ENCODE measurements at places on chromosomes 1 and 21.

DNA sequence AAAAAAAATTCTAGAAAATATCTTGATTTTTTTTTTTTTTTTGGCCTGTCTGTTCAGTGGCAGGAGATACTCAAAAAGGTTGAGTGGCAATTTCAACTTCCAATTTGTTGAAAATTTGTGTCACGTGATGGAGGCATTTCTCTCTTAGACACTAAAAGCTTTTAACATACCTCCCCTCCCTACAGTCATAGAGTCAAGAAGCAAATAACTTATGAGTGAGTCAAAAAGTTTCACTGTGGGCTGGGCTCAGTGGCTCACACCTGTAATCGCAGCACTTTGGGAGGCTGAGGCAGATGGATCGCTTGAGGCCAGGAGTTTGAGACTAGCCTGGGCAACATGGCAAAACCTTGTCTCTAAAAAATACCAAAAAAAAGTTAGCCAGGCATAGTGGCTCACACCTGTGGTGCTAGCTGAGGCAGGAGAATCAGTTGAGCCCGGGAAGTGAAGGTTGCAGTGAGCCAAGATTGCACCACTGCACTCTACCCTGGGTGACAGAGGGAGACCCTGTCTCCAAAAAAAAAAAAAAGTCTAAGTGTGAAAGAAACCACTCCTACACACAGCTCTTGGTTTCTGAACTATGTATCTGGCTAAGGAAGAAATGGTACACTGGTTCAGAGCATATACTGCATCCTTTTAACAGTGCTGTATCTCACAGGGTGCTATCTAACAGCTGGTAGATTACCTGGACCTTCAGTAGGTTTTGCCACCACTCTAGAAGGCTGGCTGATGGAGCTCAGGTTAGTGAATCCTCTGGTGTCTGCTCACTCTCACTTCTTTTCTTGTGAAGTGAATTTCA lies 11.6 kb upstream of the BSDC1 start:
- H3K27me3 ChIP-seq, result no peaks in the 10 kb centered on the region
- DNase-seq, result no peak
- H3K4me3 ChIP-seq, result no peak overlapping the region
- peaks cover 12% of the 10 kb centered on the region for H3K4me1 ChIP-seq

- no peak overlapping the region for H3K4me3 ChIP-seq
- no peak overlapping the region for H3K27ac ChIP-seq
- H3K27me3 ChIP-seq, result no peaks in the 10 kb centered on the region
- no peak for DNase-seq
- no peaks in the 10 kb centered on the region for H3K36me3 ChIP-seq
- peaks cover 23% of the 10 kb centered on the region for H3K4me1 ChIP-seq
These were observed 130.1 kb downstream of the TGFB2 start for GRCh38 chr1:218475275-218475674.

DNA sequence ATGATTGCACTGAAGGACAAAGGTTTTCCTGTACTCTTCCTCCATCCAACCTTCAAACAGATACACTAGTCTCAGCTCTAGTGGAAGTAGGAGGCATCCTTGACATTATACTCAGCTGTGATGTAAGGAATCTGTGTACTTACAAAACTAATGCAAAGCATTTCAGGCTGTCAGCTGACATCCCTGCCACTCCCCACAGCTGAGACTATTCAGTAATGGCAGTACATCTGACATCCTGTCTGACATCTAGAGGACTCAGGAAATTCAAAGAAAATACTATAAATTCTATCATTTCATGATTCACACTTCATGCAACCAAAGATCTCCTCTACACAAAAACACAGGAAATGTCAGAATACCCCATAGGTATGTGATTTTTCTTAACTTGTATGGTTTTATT lies 325.8 kb downstream of the SMYD3 start:
- no peaks in the 10 kb centered on the region for H3K27me3 ChIP-seq
- H3K36me3 ChIP-seq, result peaks cover 1% of the 10 kb centered on the region
- no peak overlapping the region for H3K27ac ChIP-seq

- H3K4me1 ChIP-seq, result peaks cover 16% of the 10 kb centered on the region
- H3K27ac ChIP-seq, result peak within 1 kb of the TSS; percentile 93
- no peak for DNase-seq
- H3K27me3 ChIP-seq, result peaks cover 18% of the 10 kb centered on the region
These were observed at the start of gene LYST for GRCh38 chr1:235866205-235866912. Gene LYST (minus strand): TSS chr1:235866906. CDS start chr1:235830417, 36,489 bp downstream.

DNA sequence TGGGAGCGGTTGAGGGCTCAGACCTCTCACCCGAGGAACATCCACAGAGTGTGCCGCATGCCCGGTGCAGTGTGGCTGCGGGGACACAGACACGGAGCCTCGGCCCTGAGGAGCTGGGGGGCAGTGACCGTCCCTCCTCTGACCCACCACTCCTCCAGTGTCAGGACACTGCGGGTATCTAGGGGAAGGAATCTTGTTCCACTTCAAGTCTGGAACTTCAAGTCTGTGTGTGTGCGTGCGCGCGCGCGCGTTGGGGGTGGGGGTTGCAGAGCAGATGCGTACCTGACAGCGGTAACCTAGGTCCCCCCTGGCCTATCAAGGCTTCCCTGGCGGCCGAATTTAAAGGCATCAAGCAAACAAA lies 17.3 kb downstream of the PCSK9 start:
- no peak for DNase-seq
- H3K27ac ChIP-seq, result no peak overlapping the region
- H3K4me3 ChIP-seq, result no peak overlapping the region
- no peaks in the 10 kb centered on the region for H3K4me1 ChIP-seq
- no peaks in the 10 kb centered on the region for H3K36me3 ChIP-seq
- peaks cover 1% of the 10 kb centered on the region for H3K27me3 ChIP-seq

- no peaks in the 10 kb centered on the region for H3K36me3 ChIP-seq
- H3K4me3 ChIP-seq, result no peak overlapping the region
- peaks cover 9% of the 10 kb centered on the region for H3K4me1 ChIP-seq
- DNase-seq, result no peak
- no peak overlapping the region for H3K27ac ChIP-seq
These were observed 213.6 kb upstream of the ESRRG start for GRCh38 chr1:216936779-216937178.

GRCh38 chr1:205262731-205263171 lies 35.0 kb downstream of the TMCC2 start:
- no peaks in the 10 kb centered on the region for H3K36me3 ChIP-seq
- no peak for DNase-seq
- no peak overlapping the region for H3K4me3 ChIP-seq
- H3K27me3 ChIP-seq, result no peaks in the 10 kb centered on the region

DNA sequence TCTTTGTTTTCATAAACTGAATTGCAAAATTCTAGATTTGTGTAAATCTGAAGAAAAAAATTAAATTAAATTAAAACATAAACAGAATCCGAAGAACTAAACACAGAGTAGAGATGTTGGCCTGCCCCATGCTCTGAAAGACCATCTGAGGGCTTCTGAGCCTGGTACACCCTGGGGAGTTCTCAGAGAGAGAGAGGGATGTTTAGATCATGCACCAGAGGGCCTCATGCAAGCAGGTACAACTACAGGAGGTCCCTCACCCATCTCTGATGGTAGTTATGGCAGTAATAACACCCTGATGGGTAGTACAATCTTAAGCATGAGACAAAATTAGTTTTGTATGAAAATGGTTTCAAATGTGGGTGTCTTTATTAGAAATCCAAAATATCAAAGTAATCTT lies 127.7 kb downstream of the TGFB2 start:
- H3K4me3 ChIP-seq, result no peak overlapping the region
- H3K36me3 ChIP-seq, result no peaks in the 10 kb centered on the region
- H3K27ac ChIP-seq, result no peak overlapping the region

- DNase-seq, result no peak
- H3K4me3 ChIP-seq, result no peak overlapping the region
- no peaks in the 10 kb centered on the region for H3K36me3 ChIP-seq
These were observed 44.9 kb upstream of the FOXD3 start for GRCh38 chr1:63277195-63278192.

- H3K4me1 ChIP-seq, result peaks cover 6% of the 10 kb centered on the region
- H3K4me3 ChIP-seq, result no peak overlapping the region
- H3K27ac ChIP-seq, result no peak overlapping the region
- peaks cover 50% of the 10 kb centered on the region for H3K36me3 ChIP-seq
- DNase-seq, result no peak
These were observed 90.8 kb downstream of the GTF2B start for GRCh38 chr1:88800382-88801051.

DNA sequence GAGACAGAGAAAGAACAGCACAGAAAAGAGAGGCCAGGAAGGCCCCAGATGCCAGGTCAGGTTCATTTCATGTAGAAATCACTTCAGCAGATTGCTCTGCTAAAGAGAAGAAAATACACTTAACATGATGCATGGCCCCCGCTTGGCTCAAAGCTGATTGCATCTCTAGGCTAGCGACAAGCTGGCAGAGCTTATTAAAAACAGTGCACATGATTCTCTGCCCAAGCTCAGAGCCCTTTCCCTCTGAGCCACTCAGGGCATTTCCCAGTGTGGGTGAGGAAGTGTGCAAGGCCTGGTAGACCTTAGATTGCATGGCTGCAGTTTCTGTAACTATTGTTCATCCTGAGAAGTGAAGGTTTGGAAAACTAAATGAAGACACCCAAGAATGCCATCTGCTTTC lies 3.3 kb upstream of the CAPN9 start:
- peaks cover 10% of the 10 kb centered on the region for H3K4me1 ChIP-seq
- no peak for DNase-seq
- H3K4me3 ChIP-seq, result no peak overlapping the region

- no peaks in the 10 kb centered on the region for H3K4me1 ChIP-seq
- H3K36me3 ChIP-seq, result no peaks in the 10 kb centered on the region
- H3K4me3 ChIP-seq, result no peak overlapping the region
- no peak overlapping the region for H3K27ac ChIP-seq
- DNase-seq, result no peak
These were observed 279.2 kb upstream of the DUSP10 start for GRCh38 chr1:222021129-222021528.

DNA sequence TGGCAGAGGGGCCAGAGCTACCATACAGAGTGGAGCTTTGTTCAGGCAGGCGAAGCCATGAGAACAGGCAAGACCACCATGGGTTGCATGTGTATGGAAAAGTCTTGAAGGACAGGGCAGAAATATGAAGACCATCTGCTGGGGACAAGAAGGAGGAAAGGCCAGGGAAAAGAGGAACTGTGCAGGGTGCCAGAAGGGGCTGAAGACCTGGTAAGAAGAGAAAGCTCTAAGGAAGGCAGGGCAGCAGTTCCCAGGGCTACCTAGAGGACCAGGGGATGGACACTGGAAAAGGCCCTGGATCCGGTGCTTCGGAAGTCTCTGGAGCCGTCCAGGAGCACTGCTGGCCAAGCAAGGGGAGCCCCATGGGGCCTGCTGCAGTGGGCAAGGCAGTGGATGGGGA lies 43.4 kb downstream of the PKP1 start:
- no peaks in the 10 kb centered on the region for H3K36me3 ChIP-seq
- no peak overlapping the region for H3K4me3 ChIP-seq
- H3K27me3 ChIP-seq, result peaks cover 17% of the 10 kb centered on the region
- no peaks in the 10 kb centered on the region for H3K4me1 ChIP-seq

DNA sequence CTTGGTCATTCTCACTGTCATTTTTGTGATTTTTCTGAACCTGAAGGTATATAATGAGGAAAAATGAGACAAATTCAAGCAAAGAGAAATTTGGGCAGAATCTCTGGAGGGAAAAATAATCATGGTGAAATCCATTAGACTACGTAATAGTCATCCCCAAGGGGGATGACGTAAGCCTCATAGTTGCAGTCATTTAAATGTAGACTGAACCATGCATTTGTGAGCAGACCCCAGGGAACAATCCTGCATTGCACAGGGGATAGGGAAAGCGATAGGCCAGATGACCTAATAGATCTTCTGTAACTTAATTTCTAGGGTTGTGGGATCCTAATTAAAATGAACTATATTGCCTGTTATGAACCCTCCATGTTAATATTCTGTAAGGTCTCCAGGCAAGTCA lies 167.4 kb upstream of the C1orf21 start:
- DNase-seq, result no peak
- no peak overlapping the region for H3K27ac ChIP-seq
- H3K4me3 ChIP-seq, result no peak overlapping the region
- H3K4me1 ChIP-seq, result peaks cover 7% of the 10 kb centered on the region

DNA sequence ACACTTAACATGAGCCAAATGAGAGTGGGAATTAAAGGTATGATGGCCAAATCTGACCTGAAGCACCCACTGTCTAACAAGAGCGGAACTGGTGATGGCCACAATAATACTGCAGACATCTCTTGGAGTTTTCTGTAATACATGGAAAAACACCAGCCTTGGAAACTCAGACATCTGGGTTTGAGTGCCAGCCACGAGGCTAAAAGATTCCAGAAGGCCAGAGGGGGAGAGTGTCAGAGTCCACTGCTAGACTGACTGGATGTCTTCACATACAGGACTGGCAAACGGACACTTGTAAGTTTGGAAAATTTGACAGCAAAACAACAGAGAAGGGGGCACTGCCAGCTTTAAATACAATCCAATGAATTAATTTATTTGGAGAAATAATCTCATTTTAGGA lies 175.1 kb downstream of the ADSS2 start:
- no peaks in the 10 kb centered on the region for H3K27me3 ChIP-seq
- H3K36me3 ChIP-seq, result no peaks in the 10 kb centered on the region
- no peak overlapping the region for H3K4me3 ChIP-seq
- H3K27ac ChIP-seq, result peak overlapping the region; percentile 37
- H3K4me1 ChIP-seq, result peaks cover 25% of the 10 kb centered on the region

GRCh38 chr1:34871443-34872132 lies 12.0 kb upstream of the SMIM12 start:
- DNase-seq, result no peak
- no peak overlapping the region for H3K27ac ChIP-seq
- H3K27me3 ChIP-seq, result peaks cover 80% of the 10 kb centered on the region
- H3K36me3 ChIP-seq, result no peaks in the 10 kb centered on the region

GRCh38 chr1:81414488-81415015 lies 386.2 kb upstream of the ADGRL2 start:
- H3K27ac ChIP-seq, result no peak overlapping the region
- H3K27me3 ChIP-seq, result no peaks in the 10 kb centered on the region
- no peak for DNase-seq
- H3K4me3 ChIP-seq, result no peak overlapping the region
- peaks cover 16% of the 10 kb centered on the region for H3K4me1 ChIP-seq

DNA sequence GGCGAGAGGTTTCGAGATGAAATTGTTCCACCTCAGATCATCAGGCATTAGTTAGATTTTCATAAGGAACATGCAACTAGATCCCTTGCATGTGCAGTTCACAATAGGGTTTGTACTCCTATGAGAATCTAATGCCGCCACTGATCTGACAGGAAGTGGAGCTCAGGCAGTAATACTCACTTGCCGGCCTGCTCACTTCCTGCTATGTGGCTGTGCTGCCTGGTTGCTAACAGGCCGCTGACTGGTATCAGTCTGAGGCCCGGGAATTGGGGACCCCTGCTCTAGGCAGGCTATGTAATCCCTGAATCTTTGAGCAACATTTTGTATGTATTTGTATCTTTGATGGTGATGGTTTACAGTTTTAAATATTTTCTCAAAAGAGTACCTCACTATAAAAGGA lies 32.5 kb downstream of the XKR8 start:
- H3K27me3 ChIP-seq, result no peaks in the 10 kb centered on the region
- H3K4me1 ChIP-seq, result no peaks in the 10 kb centered on the region
- no peak for DNase-seq
- H3K36me3 ChIP-seq, result peaks cover 37% of the 10 kb centered on the region
- H3K4me3 ChIP-seq, result no peak overlapping the region
- no peak overlapping the region for H3K27ac ChIP-seq

- H3K4me1 ChIP-seq, result no peaks in the 10 kb centered on the region
- H3K27ac ChIP-seq, result no peak overlapping the region
- no peaks in the 10 kb centered on the region for H3K36me3 ChIP-seq
- no peak for DNase-seq
- no peak overlapping the region for H3K4me3 ChIP-seq
These were observed 456.6 kb downstream of the RPS6KC1 start for GRCh38 chr1:213507472-213508223.

Measured in mesothelial cell of epicardium (in vitro differentiated cells).